Small intestine (tissue), 16 donors: ENCODE measurements at places on chromosomes 1 and 21. TPM values are rescaled to one million over a fixed set of nuclear protein-coding genes. Genes with fewer than 3 reads are reported as not detected.

DNA sequence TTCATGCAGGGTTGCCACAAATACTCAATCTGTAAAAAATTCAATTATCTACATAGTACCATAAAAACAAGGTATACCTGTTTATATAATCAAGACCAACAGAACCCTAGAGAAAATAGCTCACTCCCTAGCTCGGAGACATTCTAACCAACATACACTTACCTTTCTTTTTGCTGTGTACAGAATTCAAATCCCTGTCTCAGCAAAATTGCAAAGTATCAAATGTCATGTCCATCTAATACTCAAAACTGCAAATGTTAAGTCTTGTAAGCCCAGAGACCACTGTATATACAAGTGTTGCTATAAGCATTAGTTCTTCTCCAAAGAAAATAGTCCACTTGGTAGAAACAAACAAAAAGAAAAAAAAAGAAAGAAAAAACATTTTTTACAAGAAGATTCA lies 16.2 kb upstream of the SELE start:
- DNase-seq = no peak

DNA sequence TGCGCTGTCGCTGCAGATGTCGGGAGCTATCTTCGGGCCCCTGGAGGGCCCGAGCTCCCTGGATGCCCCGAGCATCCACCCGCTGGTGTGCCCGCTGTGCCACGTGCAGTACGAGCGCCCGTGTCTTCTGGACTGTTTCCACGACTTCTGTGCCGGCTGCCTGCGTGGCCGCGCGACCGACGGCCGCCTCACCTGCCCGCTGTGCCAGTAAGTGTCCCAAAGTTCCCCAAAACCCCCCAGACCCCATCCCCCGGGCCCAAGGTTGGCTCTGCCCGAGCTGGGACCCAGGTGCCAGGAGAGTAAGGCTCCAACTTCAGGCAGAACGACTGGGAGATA lies 569 bp downstream of the RNF207 start:
- no peak for DNase-seq

GRCh38 chr1:106675558-106675957 lies 380.9 kb upstream of the PRMT6 start:
- DNase-seq = no peak

GRCh38 chr1:68798071-68798470 lies 301.2 kb upstream of the DEPDC1 start:
- DNase-seq = no peak

GRCh38 chr1:207328004-207328403 lies 6.5 kb downstream of the CD55 start:
- no peak for DNase-seq

DNA sequence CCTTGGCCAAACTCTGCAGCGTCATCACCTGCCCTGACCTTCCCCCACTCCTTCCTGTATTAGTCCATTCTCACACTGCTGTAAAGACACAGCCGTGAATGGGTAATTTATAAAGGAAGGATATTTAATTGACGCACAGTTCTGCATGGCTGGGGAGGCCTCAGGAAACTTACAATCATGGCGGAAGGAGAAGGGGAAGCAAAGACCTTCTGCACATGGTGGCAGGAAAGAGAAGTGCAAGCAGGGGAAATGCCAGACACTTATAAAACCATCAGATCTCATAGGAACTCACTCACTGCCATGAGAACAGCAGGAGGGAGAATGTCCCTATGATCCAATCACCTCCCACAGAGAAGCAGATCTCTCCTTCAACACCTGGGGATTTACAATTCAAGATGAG lies 408.5 kb downstream of the PTPRU start:
- no peak for DNase-seq

DNA sequence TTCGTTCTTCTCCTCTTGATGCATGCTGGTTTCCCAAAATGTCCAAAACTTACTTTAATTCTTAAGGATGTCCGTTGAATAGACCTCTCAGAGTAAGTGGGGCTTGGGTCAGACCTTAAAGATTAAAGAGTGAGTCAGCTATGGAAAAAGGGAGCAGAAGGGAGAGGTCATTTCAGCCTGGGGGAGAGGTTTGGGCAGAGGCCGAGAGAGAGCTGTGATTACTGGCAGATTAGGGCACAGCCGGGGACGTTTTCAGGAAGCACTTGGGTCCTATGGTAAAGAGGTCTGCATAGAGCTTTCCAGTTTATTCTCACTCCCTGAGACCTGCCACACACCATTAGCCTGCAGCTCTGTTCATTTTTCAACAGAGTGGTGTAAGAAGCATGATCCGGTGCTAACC lies 14.0 kb upstream of the ST3GAL3 start:
- no peak for DNase-seq

DNA sequence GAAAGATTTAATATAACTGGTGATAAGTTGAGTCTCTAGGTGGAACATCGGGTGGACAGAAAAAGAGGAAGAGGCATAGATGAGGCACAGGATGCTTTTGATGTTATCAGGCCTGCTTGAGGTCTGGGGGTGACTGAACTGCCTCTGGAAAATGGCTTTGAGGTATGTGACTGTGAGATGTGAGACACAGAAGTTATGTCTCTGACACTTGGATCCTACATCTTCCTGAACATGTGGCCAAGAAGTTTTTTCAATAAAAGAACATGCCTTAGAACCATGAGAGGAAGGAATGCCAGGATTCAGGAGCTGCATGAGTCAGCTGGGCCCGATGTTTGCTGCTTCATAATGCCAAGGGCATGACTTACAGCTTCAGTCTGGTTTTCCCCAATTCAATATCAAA lies 11.5 kb upstream of the AIM2 start:
- DNase-seq = no peak

DNA sequence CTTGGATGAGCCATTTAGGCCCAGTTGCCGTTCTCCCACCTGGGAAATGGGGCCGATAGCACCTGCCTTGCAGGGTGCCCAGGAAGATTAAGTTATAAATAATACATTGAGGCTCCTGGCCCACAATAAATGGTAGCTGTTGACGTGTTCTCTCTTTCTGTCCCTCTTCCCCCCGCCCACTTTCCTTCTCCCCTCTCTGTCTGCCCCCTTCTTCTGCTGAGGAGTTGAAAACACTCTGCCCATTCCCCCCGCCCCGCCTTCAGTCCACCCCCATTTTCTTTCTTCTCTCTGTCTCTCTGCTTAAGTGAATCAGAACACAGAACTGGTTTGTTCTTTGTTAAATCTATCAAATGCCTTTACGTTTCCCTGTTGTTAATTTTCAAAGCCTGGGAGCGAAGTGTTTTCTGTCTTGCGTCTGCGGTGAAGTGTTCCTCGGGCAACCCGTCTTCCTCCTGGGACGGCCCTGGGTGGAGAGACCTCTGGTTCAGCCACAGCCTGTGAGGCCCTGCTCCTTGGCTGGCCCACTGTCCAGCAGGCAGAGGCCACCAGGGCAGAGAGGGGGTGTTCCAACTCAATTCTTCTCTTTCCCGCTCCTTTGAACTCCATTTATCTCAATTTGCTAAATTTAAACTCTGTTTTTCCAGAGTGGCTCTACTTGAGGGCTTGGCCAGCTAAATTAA lies 29.3 kb upstream of the SELENON start:
- DNase-seq = no peak

- DNase-seq = peak; percentile 29
Observed at GRCh38 chr1:178518894-178519293, 6.0 kb downstream of the TEX35 start.

DNA sequence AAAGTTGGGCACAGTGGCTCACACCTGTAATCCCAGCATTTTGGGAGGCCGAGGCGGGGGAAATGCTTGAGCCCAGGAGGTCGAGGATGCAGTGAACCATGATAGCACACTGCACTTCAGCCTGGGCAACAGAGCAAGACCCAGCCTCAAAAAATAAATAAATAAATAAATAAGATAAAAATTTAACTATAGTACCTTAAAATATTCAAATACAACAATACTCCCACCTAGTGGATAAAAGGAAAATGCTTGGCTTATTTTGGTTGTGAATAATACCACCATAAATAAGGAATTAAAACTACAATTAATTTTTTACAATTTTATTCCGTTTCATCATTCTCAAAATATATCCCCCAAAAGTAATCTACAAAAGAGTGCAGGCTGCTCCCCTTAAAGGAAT lies 8.1 kb downstream of the PSMG1 start:
- no peak for DNase-seq

GRCh38 chr1:109775398-109775797 lies 11.7 kb upstream of the EPS8L3 start:
- no peak for DNase-seq

- peak; percentile 4 for DNase-seq
Observed at GRCh38 chr1:235199441-235199840, 38.4 kb upstream of the RBM34 start.

DNA sequence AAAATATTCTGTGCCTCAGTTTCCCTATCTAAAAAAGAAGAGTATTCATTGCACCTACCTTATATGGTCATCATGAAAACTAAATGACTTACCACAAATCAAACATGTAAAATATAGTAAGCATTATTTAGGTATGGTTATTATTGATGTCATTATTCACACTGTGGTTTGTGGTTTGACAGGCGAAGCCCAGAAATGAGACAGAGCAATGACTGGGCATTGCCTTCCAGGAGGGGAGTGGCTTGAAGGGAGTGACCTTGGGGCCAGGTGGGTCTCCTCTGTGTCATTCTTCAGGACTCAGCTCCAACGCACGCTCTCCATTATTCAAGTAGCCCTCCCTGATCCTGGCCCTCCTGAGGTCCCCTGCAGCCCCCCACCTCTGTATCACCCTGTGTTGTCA lies 133.7 kb downstream of the DMRTA2 start:
- DNase-seq = no peak

GRCh38 chr1:93585059-93585966 lies 96.3 kb downstream of the BCAR3 start:
- peak; percentile 99 for DNase-seq

DNA sequence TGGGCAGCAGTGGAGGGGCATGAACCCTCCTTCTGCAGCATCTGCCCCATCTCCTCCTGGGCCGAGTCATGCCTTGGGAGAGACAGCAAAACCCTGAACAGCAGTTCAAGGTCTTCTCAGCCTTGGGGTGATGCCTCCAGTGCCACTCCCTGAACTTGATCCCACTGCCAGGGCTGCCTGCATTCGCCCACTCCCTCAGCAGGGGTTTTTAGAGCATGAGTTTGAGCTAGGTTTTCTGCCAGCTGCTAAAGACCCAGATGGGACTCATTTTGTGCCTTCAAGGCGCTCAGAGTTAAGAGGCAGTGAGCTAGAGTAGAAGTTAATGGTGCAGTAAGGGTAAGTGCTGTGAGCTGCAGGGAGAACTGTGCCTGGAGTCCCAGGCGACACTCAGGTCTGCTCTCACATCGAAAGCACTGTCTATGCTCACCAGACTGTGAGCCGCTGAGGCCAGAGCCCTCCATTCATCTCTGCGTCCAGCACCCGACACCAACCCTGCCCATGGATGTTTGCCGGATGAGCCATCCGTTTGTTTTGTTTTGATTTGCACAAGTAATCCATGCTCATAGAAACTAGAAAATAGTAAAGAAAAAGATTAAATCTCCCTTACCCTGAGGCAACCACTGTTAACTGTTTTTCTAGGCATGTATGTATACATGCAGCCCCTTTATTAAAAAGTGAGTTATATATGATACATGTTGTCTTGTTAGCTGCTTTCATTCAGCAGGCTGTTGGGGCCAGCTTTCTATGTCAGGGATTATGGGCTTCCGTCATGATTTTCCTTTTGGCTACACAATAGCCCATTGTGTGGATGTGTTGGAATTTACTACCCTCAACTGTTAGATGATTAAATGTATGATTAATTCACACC lies 67.8 kb downstream of the VPS26C start:
- peak; percentile 27 for DNase-seq

DNA sequence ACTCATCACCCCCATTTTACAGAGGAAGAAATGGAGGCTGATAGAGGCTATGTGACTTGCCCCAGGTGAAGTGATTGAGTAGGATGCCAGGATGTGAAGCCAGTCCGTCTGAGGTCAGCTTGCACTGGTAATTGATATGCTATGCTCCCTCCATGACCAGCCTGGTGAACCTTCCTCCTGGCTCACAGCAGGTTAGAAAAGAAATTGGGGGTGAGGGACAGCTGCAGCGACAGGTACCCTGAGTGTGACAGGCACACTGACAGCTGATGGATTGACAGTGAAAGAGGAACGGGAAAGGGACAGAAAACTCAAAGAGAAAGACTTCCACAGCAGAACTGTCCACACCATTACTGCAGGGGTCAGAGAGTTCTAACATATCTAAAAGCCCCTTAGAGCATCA lies 102.1 kb downstream of the SUSD4 start:
- DNase-seq = no peak

DNA sequence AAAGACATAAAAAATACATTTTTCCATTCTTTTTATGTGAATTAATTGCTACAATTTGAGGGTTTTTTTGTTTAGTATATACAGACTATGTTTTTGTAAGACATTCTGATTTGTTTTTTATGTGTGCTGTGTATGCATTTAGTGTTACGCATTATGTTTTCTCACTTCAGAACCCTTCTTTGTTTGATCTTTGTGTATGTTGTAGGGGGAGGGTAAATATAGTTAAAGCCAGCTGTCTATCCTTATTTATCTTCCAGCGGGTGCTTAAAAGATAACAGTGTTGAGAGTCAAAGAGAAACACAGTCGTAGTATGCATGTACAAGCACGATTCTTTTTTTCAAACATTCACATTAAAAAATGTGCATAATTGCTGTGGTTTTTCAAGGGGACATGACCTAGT lies 97.5 kb upstream of the KIAA1614 start:
- DNase-seq = peak; percentile 5

- no peak for DNase-seq
Observed at GRCh38 chr1:235527196-235527814, 23.1 kb upstream of the B3GALNT2 start.

- peak; percentile 25 for DNase-seq
Observed at GRCh38 chr1:18452550-18452949, 28.2 kb upstream of the KLHDC7A start.

DNA sequence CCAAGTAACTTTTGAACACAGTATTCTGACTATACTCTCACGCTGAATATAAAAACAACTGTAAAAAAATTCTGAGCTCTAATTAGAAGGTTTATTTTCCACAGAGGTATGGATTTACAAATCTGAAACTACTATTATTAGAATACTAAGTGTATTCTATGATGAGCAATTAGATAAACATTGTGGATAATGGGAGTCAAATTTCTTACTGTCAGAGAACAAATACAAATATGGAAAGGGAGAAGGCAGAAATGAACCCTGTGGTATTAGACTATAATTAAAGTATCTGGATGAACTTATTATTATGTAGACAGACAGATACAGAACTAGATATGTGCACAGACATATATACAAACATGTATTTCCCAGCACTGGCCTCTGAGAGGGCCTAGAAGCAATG lies 22.6 kb downstream of the ALDH9A1 start:
- no peak for DNase-seq

- peak; percentile 95 for DNase-seq
Observed at GRCh38 chr1:162069334-162070093, at the start of gene NOS1AP. NOS1AP (plus strand) TSS chr1:162069691; CDS start chr1:162070178, 487 bp downstream.

Gene GSTM2
- polyA plus RNA-seq = 42.2 TPM

Gene OR2T35
- polyA plus RNA-seq = not detected

Gene PPIAL4G
- not detected for polyA plus RNA-seq

Gene UTS2
- 0.33 TPM for polyA plus RNA-seq

Gene KHDRBS1
- 50.1 TPM for polyA plus RNA-seq

Gene LIN28A
- polyA plus RNA-seq = not detected

Gene TCHH
- polyA plus RNA-seq = 0.27 TPM

Gene CD5L
- polyA plus RNA-seq = not detected

Gene SELE
- 1.6 TPM for polyA plus RNA-seq
